NCI-H748 treated with DMSO at 0.1 percent for 48 hours (cell line): ENCODE measurements at places on chromosomes 5 and 9.

- DNase-seq, result no peak
Measured at GRCh38 chr5:138102454-138103318, 18.9 kb downstream of the WNT8A start.

DNA sequence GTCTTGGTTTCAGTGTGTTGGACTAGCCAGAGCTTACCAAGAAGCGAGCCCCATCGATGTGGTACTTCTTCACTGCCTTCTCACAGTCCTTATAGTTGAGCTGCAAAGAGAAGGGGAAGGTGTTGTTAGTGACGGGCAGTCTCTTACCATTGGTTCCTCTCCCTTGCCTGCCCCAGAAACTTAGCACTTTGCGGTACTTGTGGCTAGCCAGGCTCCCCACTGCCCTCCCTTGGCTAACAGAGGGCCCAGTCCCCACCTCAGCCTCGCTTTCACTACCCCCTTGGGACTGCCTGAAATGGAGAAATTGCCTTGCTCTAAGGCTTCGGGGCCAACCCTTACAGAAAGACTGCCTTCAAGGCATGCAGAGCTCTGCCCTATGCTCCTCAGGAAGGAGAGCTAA lies 4.3 kb downstream of the LCP2 start:
- DNase-seq, result no peak

DNA sequence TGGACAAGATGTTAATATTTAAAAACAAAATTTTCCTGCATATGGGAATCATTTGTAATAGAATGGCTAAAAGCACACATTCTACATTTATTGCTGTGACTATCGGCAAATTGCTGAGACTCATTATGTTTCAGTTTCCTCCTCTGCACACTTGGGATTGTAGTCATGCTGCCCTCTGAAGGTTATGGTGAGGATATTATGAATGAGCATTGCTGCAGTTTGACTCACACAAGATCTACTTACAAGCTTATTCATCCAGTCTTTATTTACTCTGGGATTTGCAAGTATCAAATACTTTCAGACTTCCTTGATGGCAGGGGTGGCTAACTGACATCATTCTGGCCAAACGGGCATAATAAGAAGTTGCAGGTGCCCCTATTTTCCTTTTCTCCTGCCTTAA lies 9.5 kb upstream of the NFIL3 start:
- no peak for DNase-seq

- no peak for DNase-seq
Measured at GRCh38 chr9:123382653-123383511, 26.9 kb downstream of the CRB2 start.

DNA sequence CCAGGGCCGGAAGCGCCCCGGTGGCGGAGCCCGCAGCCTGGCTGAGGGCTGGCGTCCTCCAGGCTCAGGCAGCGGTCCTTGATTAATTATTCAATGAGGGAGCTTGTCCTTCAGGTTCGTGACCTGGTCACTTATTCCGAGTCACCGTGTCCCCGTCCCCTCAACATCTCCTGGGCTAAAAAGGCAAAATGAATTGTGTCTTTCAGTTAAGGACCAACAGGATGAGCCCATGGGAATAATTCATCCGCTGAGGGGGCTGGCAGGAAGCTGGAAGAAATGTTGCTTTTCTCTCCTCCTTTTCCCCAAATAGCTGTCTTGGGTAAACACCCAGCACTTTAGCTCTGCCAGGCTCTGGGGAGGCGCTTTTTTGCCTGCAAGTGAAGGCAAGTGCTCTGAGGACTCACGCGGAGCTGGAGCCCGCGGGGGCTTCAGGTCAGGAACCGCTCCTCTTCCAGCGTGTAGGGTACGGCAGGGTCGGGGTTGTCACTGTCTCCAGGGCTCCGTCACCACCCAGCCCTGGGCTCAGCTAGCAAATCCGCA lies 13.1 kb downstream of the KCNT1 start:
- DNase-seq, result no peak

DNA sequence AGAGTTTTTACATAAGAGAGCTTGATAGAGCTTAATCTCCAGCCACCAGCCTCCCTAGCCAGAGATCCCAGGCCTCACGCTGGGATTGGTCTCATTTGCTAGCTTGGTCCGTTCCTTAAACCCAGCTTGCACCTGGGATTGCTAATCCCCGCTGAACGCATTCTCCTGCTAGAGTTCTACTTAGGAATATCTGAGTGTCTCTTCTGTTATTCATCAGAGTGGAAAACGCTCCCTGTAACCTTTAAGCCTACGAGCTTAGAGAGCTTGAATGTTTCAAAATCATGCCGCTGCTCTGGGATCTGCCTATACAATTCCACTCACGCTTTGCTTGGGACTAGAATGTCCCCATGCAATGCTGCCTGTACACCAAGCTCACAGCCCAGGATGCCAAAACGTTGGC lies 201.8 kb downstream of the NSG2 start:
- no peak for DNase-seq

GRCh38 chr9:91776409-91777291 lies 173.4 kb downstream of the ROR2 start:
- DNase-seq, result no peak
